Stimulated activated CD4-positive, alpha-beta T cell treated with anti-CD3 and anti-CD28 coated beads, Interleukin-2, amount 100 ng/mL, for 4 hours (primary cell): ENCODE measurements at places on chromosomes 5 and 9.

DNA sequence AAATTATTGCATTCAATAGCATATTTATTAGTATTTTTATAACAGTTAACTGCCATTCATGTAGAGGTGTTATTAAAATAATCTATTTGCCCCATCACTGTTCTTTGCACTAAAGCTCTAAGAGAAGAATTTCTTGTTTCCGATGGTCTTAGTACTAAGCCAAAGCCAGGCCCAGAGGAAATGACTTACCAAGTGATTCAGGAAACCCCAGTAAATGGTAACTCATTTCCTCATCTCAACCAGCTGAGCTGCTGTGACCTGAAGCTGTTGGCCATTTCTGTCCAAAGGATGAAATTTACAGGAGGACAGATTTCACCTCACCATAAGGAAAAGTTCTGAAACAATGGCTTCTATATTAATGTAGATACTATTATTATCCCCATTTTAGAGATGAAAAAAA is 117.0 kb downstream of the PIK3R1 start:
- DNase-seq: no peak

GRCh38 chr9:15641291-15641690 is 88.4 kb downstream of the CCDC171 start:
- DNase-seq: no peak

GRCh38 chr5:144731786-144732185 is 561.1 kb downstream of the KCTD16 start:
- no peak for DNase-seq

GRCh38 chr9:113185271-113185670 is 34.5 kb downstream of the SLC31A2 start:
- DNase-seq: no peak

DNA sequence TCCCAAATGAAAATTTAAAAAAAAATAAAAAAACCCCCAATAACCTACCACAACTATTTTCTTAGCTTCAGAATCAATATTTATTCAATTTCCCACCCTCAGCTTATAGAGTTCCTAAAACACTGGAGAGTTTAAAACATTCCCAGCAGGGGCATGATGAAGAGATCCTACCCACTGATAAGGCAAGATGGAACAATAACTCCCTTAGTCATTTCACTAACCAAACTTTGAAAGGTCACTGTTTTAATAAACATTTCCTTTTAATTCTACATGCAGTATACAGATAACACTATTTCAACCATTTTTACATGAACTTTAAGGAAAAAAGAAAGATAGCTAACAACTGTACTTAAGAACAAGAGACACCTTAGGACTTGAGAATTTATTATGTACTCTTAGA is 34.9 kb upstream of the ACOT12 start:
- DNase-seq: no peak
